ENCODE measurements at places on chromosomes 5 and 9.
A peak's percentile ranks its signal among the peaks of the same experiment; 100 is the strongest.

DNA sequence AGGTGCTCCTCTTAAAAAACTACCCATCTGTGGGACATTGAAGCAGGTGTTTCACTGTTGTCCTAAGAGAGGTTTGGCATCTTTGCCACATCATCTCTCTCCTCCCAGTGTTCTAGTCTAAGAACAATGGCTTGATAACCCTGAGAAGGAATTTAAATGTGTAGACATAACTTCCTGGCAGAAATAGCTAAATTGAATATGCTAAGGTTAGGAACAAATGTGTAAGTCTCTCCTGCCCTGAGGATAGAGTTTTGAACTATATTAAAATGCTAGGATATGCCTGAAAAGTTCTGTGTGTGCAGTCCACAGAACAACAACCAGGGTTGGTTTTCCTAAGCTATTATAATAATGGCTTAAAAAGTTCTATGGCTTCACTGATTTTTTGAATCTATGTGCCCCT, 106.6 kb downstream of the LRRC70 start:
- DNase-seq: no peak

DNA sequence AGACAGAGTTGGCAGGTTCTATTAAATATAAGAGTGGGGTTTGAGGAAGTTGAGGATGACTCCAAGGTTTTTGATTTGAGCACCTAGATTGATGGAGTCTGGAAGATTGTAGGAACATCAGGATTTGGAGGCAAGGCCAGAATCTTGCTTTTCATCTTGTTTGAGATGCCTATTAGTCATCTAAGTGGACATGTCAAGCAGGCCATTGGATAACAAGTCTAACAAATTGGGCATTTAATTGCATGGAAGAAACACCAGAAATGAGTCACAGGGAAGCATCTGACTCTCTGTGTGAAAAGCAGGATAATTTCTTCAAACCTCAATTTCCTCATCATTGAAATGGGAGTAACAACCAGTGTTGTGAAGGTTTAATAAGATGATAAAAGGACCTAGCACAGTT, 53.3 kb upstream of the ARL15 start:
- DNase-seq: no peak

DNA sequence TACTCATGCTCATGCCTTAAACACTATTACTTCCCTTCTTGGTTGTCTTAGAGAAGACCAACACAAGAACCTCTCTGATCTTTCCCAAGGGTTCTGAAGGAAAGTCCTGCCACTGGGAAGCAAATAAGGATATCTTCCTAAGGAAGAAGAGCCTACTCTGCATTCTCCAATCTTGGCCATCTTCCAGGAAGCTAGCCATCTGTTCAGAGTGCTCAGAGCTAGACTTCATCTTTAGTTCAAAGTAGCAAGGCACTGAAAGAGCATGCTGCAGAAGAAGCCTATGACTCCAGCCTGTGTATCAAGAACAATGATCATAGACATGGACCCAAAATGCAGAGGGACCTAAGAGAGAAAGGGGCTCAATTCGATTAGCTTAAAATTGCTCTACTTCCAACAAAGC, 114.7 kb downstream of the KIAA0825 start:
- no peak for DNase-seq

GRCh38 chr5:177446200-177447065, at the start of gene PRR7:
TSS of gene PRR7 (plus strand) at chr5:177446814. CDS start at chr5:177455068, 8,254 bp downstream.
- peak; percentile 84 for DNase-seq

DNA sequence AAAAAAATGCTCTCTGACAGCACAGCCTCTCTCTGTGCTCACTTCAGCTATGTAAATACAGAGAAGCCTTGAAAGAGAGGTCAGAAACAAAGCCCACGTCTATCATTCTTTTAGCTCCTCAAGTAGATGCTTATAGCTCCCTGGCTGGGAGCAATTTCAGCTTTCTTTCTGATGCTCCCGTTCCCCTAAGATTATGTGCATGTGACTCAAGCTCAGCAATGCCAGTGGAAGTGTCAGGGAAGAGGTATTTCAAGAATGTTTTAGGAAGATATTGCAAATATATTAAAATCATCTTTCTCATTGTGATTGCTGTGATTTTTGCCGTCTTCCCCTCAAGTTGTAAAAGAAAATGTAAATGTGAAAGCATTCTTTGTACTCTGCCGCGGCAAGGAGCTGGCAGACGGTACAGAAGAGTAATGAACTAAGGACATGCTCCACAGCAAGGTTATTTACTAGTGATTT, 1353.7 kb upstream of the ACO1 start:
- DNase-seq: no peak

GRCh38 chr5:24059006-24059405, 551.6 kb downstream of the PRDM9 start:
- DNase-seq: no peak

DNA sequence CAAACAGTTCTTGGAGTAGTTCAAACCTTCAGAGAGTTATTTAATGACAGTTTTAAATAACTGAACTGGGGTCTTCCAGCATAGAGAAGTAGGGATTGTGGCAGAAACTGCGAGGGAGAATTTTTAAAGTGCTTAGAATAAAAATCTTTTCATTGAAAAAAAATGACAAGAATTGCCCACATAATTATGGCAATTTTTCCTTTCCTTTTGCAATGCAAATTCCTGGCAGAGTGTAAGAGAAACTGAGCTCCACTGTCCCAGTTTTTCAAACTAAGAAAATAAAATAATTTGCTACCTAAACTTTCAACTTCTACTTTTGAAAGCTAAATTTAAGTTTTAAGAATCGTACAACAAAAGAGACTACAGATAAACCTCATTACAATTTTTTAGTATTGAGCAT, 2.3 kb upstream of the PTGER4 start:
- no peak for DNase-seq

DNA sequence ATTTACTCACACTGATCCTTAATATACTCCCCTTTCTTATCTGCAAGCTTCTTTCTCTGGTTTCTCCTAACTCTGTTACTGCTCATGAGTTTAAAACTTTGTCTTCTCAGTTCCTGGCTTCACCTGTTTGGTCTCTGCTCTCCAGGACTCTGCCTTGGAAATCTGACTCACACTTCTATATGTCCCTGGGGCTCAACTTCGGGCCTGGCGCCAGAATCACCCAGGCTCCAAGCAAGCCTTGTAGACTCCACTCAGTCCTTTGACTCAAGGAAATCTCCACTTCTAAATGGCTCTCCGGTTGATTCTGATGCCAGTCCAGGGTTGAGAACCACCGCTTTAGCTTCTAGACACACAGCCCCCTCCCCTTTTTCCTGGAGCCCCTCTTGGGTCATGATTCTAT, 57.8 kb downstream of the TMC1 start:
- no peak for DNase-seq

GRCh38 chr5:36610621-36611020, 4.2 kb downstream of the SLC1A3 start:
- DNase-seq: no peak

- no peak for DNase-seq
Observed at GRCh38 chr5:135341696-135342550, 57.1 kb downstream of the MACROH2A1 start.

DNA sequence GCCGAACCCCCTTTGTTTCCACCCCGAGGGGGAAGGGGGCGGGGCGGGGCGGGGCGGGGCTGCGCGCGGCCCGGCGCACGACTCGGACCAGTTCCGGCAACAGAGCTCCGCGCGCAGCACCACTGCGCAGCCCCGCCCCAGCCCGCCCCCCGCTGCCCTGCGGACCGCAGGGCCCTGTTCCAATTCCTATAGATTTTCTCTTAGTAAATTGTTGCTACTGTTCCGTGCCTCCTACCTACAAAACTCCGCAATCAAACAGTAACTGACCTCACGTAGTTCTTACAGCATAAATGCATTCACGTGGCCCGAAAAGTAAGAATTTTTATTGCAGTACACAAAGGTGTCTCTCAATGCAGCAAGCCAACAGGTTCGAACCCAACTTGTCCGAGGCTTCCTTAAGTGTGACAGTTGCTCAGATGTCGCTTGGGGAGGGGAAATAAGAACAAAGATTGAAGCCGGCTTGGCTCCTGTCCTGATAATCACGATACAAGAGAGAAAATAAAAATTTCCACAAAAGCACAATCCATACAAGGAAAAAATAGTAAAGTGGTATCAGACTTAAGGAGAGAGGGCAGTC, 1.2 kb upstream of the RNF38 start:
- DNase-seq: peak; percentile 81

DNA sequence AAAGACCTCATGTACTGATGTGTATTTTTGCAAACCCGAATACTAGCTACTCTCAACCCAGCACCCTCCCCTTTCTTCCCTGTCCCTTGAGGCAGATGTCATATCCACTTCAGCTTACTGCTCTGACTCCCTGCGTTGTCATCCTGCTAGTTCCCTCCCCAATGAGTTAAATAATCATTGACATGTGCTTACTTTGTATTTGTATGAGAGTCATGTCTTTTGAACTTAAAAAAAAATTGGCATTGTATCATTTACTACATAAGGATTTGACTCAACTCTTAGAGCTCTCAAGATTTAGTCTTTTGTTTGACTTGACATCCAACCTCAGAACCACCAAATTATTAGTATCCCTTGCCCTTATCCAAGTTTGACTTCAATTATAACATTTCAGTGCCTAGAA, 219.7 kb upstream of the TUT7 start:
- no peak for DNase-seq

DNA sequence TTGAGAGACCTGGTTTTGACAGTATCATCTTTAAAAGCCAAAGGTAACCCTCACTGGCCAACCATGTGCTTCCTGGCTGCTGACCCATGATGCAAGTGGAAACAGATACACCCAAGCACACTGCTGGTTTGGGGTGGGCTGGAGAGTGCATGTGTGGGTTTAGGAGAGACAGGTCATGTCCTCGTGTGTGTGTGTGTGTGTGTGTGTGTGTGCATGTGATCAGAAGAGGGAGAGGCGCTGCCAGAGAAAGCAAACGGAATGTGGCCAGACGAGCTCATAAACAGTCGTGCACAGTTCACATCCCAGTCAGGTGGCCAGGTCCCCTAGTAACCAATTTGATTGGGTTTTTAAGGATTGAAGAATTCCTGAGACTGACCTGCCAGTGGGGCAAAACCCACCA, 112.8 kb upstream of the ICE1 start:
- DNase-seq: no peak

- DNase-seq: no peak
Observed at GRCh38 chr5:143606043-143606752, 202.7 kb upstream of the NR3C1 start.

- peak; percentile 45 for DNase-seq
Observed at GRCh38 chr5:132688536-132689339, 14.9 kb downstream of the IL4 start.

DNA sequence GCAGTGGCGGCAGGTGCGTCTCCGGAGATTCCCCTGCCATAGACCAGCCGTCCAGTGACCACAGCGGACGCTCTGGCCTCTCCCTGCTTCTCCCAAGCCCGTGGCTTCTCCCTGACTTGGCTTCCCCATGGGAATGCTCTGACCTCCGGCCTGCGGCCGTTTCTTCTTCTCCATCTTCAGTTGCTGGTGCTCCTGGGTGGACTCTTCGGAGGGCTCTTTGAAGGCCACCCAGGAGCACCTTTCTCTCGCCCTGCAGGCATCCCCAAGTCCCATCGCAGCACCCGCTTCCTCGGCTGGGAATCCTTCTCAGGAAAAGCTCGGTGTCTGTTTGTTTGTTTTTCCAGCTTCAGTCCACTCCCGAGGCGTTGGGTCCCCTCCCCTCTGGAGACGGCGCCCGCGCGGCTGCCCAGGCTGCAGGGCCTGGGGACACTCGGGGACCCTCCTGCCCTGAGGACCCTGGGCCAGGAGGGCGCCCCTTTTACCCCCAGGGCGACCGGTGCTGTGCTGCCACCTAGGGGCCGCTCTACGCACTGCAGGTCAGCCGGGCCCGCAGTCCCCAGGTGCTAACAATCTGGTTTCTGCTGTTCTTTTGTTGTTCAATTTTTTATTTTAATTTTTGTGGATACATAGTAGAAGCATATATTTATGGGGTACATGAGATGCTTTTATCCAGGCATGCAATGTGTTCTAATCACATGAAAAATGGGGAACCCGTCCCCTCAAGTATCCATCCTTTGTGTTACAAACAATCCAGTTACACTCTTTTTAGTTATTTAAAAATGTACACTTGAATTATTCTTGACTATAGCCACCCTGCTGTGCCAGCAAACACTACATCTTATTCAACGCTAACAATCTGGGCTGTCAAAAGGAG, 197.9 kb upstream of the ADAMTS16 start:
- DNase-seq: no peak

DNA sequence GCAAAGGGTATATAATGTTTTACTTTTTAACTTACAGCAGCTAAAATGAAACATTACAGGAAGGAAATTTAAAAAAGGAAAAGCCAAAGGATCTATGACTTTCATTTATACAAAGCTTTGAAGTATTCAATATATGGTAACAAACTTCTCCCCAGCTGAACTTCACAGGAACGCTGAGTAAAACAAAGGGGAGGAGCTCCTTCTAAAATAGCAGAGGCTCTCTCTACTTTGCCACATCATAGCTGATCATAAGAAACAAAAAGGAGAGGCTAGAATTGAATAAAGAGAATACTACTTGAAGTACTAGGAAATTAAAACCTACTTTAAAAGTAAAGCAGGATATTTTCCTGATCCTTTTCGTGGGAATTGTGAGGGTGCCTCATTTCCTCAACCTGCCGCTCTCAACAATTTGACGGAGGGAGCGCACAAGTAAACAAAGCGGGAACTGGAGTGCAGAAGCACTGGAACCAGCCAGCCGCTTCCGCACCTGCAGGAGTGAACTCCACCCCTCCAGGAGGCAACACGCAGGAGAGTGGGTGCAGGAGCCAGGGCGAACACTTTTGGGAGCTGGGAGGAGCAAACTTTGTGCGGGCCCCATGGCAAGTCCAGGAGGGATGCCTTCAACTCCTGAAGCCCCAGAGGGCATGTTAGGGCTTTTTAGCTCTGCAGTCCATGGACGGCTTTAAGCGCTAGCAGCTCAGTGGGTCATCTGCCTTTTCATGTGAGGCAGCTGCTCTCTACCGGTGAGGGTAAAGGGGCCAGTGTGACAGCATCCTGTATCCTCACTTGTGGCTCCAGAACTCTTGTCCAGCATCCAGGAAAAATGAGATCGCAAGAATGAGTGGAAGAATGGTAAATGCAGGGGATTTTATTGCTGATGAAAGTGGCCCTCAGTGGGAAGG, 757.4 kb downstream of the PTPRD start:
- no peak for DNase-seq

GRCh38 chr5:81848362-81848880, 97.5 kb upstream of the SSBP2 start:
- no peak for DNase-seq

DNA sequence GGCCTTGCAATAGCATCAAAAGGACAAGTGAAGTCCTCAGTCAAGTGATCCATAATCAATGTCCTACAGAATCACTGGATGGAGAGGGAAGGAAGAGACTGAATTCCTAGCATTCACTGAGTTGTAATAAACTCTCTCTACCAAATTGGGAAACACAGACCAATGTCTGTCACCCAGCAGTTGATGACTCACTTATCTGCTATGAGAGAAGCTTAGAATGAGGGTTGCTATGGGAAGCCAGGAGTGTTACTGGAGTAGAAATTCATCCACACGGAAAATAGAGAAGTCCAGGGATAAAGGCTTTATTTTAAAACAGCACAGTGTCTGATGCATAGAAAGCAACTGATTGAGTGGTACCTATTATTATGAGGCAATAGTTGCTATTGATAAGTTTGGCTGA, 407.4 kb downstream of the BRINP1 start:
- no peak for DNase-seq

- DNase-seq: no peak
Observed at GRCh38 chr5:73352649-73353230, 95.8 kb downstream of the FOXD1 start.

- DNase-seq: no peak
Observed at GRCh38 chr9:125774106-125774505, 26.9 kb downstream of the PBX3 start.

Data from CD4-positive, alpha-beta T cell treated with Interleukin-12 subunit alpha and Interleukin-12 subunit beta, for 1 hour (primary cell).